ENCODE measurements at places on chromosomes 2 and 18.

DNA sequence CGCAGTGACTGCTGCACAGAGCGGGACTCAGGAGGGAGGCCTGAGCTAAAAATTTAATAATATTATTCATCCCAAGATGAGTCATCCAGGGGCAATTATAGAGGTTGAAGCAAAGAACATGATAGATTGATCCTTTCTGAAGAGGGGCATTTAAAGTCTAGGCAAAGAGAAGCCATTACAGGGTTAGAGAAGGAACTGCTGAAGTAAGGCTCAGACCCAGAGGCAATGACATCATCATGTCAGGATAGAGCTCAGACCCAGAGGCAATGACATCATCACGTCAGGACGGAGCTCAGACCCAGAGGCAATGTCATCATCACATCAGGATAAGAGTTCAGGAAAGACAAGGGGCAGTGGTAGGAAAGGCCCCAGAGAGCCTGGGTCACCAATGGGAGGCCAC is 184.0 kb downstream of the TMEM18 start:
- DNase-seq: no peak

DNA sequence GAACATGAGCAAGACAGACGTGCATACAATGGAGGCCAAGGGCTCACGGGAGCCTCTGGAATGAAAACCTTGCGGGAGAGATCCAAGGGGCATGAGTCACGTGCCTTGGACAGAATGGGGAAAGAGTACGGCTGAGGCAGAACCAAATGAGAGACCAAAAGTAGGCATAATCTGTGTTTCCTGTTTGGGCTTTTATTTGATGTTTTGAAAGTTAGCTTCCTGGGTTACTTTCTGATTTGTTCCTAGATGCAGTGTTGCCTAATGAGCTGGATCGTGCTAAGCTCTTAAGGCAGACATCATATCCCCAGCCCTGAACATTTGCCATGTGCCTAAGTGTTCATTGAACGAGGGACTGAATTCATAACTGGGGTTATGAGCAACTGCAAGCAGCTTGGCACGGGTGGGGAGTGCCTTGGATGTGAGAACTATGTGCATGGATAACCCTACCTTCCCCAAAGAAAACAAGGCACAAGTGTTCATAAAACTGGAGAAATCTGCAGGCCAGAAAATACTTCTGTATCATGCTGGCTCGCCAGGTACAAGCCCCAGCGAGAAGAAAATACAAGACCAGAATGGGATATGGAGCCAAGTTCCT is 60.3 kb upstream of the RPL31 start:
- DNase-seq: no peak

DNA sequence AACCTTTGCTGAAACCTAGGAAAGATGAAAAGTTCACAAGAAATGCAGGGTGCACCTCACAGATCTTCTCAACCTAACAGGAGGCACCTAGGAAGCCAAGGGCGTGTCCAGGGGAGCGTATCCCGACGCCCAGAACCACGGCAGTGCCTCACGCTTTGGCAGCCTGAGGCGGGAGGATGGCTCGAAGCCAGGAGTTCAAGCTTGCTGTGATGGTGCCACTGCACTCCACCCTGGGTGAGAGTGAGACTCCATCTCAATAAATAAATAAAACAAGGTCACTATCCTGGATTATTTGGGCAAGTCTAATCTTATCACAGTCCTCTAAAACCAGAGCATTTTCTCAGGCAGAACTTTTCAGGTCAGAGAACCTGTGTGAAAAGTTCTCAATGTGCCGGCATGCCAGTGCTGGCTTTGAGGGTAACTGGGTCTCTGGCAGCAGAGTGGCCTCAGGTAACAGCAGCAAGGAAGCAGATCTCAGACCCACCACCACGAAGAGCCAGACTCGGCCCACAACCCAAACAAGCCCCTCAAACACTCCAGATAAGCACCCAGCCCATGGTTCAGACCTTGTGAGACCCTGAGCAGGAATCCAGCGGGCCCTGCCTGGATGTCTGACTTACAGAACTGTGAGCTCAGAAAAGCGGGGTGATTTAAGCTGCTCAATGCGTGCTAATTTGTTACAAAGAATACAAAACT is 11.7 kb downstream of the HSBP1L1 start:
- no peak for DNase-seq

DNA sequence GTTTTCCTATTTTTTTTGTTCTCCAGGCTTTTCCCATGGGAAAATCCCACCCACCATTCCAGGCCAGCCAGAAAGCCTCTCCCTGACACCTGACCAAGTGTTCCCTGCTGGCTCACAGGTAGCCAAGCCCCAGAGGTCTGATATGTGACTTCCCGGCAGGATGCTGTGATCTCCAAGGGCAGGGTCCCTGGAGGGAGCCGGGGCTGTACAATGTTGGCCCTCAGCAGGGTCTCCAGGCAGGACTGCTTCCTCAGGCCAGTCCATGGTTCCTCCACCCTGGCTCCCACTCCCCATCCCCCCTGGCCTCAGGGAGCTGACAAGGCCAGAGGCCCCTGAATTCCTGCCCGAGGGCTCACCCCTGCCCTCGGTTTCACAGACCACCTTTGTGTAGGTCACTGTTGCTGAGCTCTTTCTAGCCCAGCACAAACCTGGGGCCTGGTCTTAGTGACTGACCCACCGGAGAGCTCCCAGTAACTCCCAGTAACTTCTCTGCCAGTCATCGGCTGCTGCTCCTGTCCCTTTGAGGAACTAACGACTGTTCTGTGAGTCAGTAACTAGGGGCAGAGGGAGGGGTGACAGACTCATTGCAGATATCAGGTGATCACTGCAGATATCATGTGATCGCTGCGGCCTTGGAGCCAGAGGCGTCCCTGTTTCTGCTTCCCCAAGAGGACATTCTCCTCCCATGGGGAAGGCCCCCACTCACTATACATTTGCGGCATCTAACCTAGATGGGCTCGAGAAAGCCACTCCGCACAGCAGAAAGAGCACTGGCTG is 38.7 kb downstream of the SDC1 start:
- DNase-seq: no peak

DNA sequence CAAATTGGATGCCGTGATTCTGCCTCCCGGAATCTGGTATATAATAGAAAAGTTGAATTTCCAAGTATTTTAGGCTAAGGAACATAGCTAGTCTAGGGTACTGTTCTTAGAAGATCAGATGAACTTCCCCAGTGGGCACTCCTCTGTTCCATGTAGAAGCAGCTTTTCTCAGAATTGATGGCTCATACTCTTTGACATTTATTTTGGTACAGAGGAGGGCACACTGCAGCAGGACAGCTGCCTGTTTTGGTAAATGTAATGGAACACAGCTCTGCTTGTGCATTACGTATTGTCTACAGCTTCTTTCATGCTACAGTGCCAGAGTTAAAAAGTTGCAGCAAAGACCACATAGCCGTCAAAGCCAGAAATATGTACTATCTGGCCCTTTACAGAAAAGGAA is 10.8 kb downstream of the YPEL5 start:
- DNase-seq: no peak

GRCh38 chr2:124187948-124188347 is 162.9 kb downstream of the CNTNAP5 start:
- no peak for DNase-seq

GRCh38 chr2:8803658-8804379 is 33.6 kb downstream of the KIDINS220 start:
- no peak for DNase-seq

DNA sequence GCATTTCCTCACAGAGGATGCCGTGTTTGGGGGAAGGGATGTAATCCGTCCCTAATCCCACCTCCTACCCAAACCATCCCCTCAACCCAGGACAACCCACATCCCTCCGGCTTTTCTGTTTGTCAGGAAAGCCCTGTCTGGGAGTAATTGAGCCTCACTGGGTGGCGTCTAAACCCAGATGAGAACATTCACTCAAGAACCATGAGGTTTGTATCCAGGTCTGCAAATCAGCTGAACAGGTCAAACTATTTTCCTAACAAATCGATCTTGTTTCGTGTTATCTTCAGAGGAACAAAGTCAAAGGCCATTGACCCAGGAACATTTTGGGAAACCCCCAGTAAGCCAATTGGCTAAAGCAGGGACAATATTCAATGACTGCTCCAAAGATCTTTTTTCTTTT is 25.7 kb downstream of the CYP27C1 start:
- DNase-seq: no peak

DNA sequence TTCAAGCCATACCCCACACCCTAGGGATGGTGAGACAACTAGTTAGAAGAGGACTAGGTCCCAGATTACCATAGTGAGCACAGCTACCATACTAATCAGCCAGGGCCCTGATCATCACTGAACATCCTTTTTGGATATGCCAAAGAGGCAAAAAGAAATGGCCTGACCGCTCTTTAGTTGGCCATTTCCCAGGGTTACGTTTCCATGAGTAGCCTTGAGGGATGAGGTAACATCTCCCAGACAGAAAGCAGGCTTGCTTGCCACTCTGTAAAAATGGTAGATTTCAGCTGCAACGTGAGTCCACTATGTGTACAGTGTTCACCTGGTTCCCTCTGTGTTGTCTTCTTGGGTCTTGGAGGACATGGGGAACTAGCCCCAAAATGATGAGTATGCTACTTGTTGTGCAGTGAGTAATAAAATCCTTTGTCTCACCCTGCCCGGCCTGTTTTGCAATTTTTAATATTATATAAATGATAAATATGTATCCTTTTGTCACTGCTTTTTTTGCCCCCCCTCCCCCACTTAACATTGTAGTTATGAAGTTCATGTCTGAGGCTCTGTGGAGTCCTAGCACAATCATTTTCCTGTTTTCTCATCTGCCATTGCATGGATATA is 8.9 kb upstream of the GALM start:
- no peak for DNase-seq

GRCh38 chr18:70709144-70709543 is 420.3 kb downstream of the SOCS6 start:
- no peak for DNase-seq

GRCh38 chr2:234689911-234690379 is 193.1 kb upstream of the ARL4C start:
- DNase-seq: no peak

DNA sequence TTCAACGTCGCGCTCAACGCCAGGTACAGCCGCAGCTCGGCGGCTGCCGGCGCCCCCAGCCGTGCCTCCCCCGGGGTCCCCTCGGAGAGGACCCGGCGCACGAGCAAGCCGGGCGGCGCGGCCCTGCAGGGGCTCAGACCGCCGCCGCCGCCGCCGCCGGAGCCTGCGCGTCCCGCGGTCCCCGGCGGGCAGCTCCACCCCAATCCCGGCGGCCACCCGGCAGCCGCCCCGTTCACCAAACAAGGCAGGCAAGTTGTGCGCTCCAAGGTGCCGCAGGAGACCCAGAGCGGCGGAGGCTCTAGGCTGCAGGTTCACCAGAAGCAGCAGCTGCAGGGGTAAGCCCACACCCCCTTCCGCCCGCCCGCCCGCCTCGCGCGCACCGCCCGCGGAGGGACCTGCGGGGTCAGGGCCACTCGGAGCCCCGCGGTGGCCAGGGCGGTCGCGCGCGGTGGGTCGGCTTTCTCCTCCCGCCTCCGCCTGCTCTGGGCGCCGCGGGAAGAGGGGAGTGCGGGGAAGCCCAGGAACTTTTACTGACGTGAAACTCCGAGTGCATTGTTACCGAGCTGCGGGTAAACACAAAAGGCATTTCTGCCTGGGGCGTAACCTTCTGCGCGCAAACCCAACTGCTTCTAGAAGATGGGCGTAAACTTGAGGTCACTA is 861 bp downstream of the LTBP1 start:
- DNase-seq: no peak

- no peak for DNase-seq
Measured at GRCh38 chr2:10297959-10298531, 4.7 kb upstream of the HPCAL1 start.

- DNase-seq: no peak
Measured at GRCh38 chr18:68056936-68057335, 540.4 kb upstream of the DSEL start.

- DNase-seq: no peak
Measured at GRCh38 chr18:50076277-50076676, 118.7 kb downstream of the MYO5B start.

DNA sequence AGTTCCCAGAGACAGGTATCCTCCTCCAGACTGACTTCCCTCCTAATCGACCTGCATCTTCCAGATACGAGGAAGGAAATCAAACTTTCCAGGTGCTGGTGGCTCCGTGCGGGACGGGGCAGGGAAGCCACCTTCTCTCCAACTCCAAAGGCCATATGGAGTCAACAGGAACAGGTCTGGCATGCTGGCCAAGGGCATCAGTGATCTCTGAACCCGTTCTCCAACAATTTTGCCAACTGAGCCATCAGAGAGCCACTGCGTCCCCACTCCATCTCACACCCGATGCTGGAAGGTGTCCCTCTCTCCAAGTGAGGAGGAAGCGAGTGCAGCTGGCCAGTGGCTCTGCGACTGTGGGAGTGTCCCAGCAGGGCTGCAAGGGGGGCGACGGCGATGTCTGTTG is 5.4 kb downstream of the EDAR start:
- no peak for DNase-seq

- DNase-seq: no peak
Measured at GRCh38 chr18:25704494-25704893, 352.5 kb upstream of the ZNF521 start.

DNA sequence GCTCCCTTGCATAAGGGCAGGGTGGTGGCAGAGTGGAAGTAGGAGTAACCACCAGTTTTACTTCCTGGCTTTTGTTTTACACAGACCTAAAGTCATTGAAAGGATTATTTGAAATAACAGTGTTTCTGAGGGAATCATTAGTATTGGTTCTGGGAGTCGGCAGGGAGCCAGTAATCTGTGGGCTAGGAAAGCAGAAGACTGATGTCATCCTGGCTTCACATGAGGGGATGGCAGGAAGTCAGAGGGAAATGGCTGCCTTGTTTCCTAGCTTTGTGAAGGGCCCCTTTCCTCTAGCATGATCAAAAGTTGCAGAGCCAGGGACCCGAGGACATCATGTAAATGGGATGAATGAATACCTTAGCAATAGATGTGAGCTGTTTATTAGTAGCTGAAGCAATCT is 792.6 kb downstream of the CPS1 start:
- DNase-seq: no peak

DNA sequence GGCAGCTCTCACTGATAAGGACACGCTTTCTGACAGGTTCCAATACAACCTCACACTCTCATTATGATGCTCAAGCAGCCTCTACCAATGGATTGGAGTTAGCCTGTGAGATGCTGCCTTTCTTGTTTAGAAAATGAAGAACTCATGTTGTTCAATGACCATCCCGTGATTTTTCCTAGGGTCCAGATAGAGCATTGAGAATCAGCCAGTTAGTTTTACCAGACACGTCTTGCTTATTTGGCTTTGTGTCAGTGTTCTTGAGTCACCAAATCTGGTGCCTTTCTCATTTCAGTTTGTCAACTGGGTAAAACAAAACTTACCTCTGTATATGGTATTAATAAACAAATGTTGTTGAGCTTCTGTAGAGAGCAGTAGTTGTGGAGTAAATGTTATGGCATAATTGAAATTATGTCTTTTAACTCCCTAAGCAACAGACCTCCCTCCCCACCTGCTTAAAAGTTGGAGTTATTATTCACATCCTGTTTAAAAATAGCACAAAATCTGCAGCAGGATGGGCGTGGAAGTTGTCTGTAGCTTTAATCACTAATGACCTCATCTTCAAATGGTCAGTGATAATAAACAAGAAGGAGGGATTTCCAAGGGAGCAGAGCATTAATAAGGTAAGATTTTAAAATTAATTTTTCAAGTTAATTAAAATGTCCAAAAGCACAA is 167.3 kb downstream of the HRH4 start:
- no peak for DNase-seq
